Epithelial cell of proximal tubule (primary cell): ENCODE measurements at places on chromosomes 4 and X.

GRCh38 chr4:28167411-28167810, 1306.8 kb downstream of the STIM2 start:
- peak; percentile 16 for DNase-seq

DNA sequence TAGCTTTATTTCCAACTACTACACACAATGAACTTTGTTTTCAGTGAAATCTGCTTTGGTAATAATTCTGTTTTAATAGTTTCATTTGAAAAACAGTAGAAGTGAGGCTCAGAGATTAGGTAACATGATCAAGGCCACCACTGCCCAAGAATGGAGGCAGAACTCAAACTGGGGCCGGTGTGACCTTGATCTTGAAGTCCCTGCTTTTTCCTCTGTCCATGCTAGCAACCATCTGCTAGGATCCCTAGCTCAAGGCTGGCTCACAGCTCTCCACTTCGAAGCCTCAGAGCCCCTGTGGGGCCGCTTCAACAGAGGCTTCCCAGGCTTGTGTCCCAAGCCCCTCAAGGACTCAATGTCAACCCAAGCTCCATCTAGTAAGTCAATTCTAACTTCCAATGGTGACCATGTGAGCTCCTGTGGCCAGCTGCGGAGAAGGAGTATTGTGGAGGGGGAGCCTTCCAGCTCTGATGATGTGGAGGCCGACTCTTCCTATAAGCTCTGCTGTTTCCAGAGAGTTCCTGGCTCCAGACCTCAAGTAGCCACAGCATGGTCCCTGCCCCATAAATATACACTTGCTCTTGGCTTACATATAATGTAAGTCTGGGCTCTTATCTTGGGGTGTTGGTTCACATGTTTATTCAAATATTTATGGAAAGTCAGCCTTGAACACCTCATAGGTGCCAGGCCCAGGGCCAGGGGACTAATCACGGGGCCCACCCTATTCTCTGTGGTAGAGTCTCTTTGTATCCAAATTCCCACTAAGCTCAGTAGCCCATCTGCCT, 14.9 kb downstream of the ELF4 start:
- no peak for DNase-seq

- DNase-seq = no peak
These were observed 2.7 kb downstream of the BCOR start for GRCh38 chrX:40094900-40095582.

GRCh38 chr4:70190579-70190978, 4.9 kb upstream of the ODAM start:
- no peak for DNase-seq

DNA sequence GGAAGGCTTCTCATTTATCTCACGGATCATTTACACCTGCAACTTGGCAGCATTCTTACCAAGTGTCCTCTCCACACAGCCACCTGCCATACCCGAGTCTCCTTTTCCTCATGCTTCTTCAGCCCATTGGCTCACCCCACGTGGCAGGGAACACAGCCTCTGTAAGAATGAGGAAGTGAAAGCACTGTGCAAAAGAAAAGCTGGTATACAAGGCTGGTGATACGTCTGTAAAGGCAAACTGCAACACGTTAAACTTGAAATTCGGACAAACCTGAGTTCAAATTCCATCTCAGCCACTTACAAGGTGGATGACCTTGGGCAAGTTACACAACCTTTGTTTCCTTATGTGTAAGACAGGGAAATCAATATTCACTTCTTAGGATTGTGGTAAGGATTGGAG, 164.0 kb upstream of the RASGEF1B start:
- peak; percentile 42 for DNase-seq

GRCh38 chr4:11264346-11264745, 164.3 kb downstream of the HS3ST1 start:
- DNase-seq = no peak

GRCh38 chrX:104566681-104567501, 892 bp downstream of the IL1RAPL2 start:
- DNase-seq = no peak

DNA sequence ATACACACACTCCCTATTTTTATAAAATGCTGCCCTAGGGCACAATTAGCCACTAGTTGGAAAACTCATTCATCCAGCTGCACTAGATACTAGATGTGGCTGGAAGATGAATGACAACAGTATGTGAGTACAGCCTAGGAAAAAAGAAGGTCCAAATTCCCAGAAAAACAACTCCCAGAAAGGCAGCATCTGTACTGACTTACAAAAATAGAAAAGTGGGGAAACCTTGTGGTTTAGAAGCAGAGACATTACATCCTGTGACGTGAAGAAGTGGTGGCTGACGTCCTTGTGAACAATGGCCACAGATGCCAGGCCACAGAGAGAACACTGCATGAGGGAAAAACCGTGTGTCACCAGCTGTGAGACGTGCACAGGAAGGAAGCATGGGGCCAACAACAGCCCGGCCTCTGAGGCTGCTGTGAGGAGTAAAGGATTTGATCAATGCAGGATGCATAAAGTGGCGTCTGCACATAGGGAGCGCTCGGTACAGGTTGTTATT, 81.2 kb downstream of the SPRY1 start:
- DNase-seq = no peak

DNA sequence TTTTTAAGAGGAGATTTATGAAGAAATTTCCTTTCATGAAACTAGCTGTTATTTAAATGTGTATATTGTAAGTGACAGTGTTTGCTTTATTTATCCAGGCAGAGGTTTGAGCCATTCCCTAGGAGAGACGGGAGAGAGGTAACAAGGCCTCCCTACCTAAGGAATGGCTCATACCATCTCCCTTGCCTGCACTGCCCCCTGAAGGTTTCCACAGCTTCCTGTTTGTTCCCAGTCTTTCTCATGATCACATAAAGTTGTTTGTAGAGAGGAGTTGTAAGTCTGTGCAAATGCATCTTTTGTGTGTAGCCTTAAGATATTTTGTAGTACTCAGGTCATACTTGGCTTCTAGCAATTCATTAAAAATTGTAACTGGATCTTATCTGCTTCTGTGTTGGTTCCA, 1504.5 kb upstream of the PCDH10 start:
- DNase-seq = peak; percentile 16

DNA sequence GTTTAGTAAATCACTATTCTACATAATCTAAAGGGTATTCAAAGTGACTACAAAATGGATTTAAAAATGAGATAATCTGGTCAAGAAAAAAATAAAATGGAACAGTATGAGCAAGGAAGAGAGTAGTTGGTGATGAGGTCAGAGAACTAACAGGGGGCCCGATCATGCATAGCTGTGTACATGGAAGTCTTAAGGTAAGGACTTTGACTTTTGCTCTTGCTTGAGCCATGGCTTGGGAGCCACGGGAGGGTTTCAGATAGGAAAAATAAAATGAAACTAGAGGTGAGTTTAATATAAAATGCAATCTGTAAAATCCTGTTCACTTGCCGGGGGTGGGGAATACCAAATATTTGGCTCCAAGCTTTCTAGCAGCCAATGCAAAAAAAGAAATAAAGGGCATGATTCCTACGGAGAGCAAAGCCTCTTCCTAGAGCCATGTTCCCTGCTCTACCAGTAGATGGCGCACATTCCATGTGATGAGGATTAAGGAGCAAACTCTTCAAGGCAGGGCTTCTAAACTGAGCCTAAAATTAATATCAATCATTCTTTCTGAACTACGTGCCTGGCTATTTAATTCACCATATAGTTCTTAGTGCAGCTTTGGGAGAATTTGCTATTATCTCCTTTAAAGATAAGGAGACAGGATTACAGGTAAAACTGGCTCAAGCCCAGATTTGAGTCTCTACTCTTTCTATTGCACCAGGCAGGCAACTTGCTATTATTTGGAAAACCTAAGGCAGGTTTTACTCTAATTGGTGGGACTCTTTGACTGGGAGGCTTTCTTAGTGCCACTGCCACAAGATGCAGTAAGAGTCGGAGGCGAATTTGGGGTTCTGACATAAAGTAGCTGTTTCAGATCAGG, 6.8 kb upstream of the CLCN5 start:
- DNase-seq = no peak

GRCh38 chr4:38387348-38387747, 276.7 kb upstream of the KLF3 start:
- no peak for DNase-seq

- no peak for DNase-seq
These were observed 605.1 kb downstream of the BCOR start for GRCh38 chrX:39492497-39493162.

- DNase-seq = no peak
These were observed 22.6 kb downstream of the SNCA start for GRCh38 chr4:89814362-89814761.

GRCh38 chr4:71406459-71406963, 67.7 kb downstream of the SLC4A4 start:
- DNase-seq = no peak

DNA sequence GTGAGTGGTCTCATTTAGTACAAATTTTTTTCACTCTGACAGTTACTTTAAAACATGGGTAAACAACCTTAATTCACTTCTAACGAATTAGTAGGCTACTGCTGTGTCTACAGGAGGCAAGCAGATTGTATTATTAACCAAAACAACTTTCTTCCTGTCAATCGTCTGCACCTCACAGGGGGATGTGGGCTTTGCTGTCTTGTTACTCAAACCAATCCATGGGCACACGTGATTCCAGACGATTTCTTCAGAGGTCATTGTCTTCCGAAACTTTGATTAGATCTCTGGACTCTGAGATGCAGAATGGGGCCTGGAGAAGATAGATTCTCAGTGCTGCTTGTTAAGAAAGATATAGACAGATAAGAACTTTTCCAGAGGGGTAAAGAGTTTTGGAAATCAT, 327.8 kb downstream of the DHX15 start:
- no peak for DNase-seq

DNA sequence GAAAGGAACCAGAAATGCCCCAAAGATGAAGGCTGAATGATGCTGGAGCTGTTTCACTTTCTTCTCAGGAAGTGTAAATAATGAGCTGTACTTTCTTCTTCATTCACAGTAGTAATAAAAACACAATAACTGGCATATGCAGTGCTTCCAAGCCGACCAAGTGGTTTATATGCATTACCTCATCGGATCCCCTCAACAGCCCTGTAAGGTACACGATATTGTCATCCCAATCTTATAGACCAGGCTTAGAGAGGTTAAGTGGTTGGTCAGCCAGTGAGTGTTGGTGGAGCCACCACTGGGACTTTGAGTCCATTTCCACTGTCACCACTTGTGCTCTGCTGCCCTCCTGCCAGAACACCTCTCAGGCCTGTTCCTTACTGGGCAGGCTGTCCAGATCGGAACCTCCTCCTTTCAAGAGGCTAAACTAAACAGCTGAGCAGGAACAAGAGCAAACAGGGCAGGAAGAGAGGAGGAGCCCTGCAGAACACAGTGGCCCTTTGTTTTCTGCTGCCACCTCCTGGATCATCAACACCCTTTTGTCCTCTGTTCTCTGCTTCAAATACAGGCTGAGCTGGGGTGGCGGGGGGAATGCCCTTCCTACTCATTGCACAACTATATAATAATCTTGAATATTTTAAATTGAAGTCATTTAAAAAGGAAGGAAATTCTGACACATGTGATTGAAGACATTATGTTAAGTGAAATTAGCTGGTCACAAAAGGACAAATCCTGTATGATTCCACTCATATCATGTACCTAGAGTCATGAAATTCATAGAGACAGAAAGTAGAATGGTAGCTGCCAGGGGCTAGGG, 112.5 kb upstream of the ATP6AP2 start:
- no peak for DNase-seq

DNA sequence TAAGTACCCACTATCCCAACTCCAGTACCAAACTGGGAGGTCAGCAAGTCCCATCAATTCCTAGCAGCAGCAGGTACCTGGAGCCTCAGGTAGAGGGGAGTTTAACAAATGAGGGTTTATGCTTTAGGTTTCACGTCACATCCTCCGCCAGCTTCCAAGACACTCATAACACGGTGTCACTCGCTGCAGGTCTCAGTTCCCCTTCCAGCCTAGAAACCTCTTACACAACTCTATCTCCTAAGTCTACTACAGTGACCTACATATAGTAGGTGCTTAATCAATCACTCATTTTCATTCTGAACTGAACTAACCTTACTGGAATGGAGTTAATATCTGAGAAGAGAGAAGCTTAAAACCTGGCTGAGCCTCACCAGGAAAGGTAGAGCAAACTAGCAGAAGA, 96.0 kb downstream of the EFHC2 start:
- DNase-seq = no peak

GRCh38 chr4:138758876-138759553, 256.6 kb upstream of the NOCT start:
- DNase-seq = no peak

GRCh38 chr4:110635163-110635865, 12.4 kb upstream of the PITX2 start:
- no peak for DNase-seq

DNA sequence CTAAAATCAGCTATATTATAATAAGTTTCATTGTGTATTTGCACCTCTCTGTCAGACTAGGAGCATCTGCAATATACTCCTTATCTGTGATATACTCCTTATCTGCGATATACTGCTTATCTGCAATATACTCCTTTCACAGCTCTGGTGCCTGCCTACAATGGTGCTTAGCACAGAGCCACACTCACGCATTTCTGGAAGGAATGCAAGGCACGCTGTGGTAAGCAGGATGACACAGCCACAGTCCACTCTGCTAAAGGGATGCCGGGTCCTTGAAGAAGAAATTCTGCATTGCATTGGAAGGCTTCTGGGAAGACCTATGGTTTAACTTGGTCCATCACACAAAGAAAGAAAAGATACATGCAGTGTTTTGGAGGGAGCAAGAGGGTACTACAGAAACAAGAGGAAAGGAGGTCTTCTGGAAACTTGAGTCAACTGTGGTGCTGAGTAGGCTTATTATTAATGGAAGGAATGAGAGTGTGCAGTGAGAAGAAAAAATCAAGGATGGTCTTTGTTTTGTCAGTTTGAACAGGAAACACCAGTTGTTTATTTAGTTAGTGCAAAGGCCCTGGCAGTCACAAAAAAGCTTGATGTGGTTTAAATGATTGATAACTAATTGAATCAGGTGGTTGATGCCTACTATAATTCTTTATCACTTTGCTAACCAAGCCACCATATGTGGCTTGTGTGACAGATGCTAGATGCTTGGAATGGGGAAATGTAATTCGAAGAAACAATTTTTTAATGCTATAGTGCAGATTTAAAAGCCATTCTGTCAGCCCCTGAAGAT, 342.3 kb downstream of the GRXCR1 start:
- DNase-seq = no peak

DNA sequence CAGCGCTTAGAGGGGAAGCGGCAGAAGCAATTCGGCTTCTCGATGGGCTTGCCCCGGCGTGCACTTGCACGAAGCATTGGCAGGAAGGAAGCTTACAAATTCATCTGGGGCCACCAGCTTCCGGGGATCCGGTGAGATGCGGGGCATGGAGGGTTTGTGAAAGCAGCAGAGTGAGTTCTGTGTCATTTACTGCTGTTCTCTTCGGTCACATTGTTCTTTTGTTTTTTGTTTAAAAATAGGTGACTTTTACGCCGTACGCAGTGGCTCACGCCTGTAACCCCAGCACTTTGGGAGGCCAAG, 47.0 kb downstream of the ASMT start:
- no peak for DNase-seq

DNA sequence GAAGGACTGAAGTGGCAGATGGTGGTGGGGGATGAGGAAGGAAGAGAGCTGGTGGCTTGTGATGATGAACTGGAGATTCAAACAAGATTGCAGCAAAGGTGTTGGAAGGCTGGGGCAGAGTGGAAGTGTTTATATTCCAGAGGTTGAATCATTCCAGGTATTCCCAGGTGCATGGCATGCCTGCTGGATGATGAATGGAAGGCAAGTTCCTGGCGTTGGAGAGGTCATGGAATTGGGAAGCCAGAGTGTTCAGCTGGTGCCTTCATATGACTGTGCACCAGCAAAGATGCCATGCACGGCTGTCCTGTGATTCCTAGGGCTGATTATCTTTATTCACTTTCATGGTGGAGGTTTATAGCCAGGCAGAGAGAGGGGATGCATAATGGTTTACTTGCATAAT, 135.8 kb upstream of the PUDP start:
- DNase-seq = no peak

- peak; percentile 94 for DNase-seq
These were observed 391.5 kb upstream of the IGFBP7 start for GRCh38 chr4:57501720-57502119.
